ENCODE measurements at places on chromosomes 11 and 22.
A peak's percentile ranks its signal among the peaks of the same experiment; 100 is the strongest.

- no peak for DNase-seq
These were observed 15.4 kb downstream of the GGA1 start for GRCh38 chr22:37624017-37624365.

GRCh38 chr11:36700246-36700645 is 102.2 kb upstream of the RAG2 start:
- DNase-seq: no peak

- peak; percentile 38 for DNase-seq
These were observed 479 bp downstream of the RSF1 start for GRCh38 chr11:77819921-77820564.

DNA sequence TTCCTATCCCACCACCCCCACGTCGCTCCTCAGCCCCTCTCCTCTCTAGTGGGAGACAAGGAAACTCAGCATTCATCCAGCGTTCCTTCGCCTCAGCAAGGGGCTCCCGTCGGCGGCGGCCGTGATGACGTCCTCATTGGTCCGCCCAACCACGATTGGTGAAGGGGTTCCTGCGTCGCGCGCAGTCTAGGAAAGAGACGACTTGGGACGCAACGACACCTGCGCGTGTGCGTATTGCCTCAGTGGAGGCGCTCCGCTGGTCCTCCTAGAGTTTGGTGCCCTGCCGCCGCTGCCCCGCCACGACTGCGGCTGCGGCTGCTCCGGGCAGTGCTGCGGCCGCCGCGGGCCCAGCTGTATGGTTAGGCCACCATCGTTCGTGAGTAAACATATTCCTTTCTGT is 56.6 kb downstream of the CCDC81 start:
- DNase-seq: no peak

GRCh38 chr11:17720796-17721171 is 1.4 kb downstream of the MYOD1 start:
- no peak for DNase-seq

DNA sequence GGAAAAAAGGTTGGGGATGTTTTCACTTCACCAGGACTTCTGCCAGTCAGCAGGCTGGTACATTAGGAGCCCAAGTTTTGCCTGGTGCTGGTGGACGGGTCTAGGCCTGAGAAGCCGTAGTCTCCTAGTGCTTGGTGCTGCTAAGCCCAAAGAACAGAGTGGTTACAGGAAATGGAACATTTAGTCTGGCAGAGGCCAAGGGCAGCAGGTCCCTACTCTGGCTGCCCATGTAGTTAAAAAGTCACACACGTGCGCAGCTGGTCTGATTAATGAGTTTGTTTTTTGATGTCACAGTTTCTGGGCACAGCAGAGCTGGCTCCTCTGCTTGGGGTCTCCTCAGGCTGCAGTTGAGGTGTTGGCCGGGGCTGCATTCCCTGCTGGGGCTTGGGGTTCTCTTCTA is 20.6 kb downstream of the BCR start:
- DNase-seq: no peak

DNA sequence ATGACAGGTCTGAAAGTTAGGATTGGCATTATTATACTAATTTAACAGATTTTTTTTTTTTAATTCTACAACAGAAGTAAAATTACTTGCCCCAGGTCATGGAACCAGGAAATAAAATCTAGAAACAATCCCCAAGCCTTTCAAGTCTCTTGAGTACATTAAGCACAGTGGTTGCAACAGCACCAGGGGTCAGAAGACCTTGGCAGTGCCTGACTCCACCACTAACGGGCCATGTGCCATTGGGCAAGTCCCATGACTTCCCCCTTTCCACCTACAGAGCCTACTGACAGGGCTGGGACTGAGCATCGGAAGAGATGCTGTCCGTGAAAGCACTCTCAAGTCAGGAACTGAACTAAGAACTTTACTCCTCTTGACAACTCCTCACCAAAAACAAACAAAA is 98.6 kb upstream of the AKIP1 start:
- DNase-seq: no peak

GRCh38 chr11:114977651-114978050 is 299.3 kb downstream of the NXPE2 start:
- DNase-seq: no peak

GRCh38 chr11:116072601-116073410 is 568.6 kb upstream of the CADM1 start:
- no peak for DNase-seq

GRCh38 chr11:126173257-126173656 is 38.2 kb downstream of the RPUSD4 start:
- no peak for DNase-seq

- no peak for DNase-seq
These were observed 104.3 kb upstream of the SYT13 start for GRCh38 chr11:45390407-45390806.

DNA sequence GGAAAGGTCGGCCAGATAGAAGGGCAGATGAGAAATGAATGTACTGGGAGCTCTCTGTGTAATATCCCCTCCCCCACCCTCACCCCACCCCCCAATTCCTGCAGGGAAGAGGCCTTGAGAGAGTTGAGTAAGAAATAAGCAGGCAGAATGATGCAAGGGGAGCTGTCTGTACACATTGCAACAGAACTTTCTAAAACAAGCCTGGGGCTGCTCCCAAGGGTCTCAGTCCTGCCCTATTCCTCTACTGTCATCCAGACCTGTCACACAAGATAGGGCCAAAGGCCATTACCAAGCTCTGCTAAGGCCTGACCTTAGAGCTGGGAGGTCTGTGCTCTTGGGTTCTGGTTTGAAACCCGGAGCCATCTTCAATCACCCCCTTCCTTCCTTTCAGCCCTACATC is 5.7 kb upstream of the DGAT2 start:
- DNase-seq: no peak

DNA sequence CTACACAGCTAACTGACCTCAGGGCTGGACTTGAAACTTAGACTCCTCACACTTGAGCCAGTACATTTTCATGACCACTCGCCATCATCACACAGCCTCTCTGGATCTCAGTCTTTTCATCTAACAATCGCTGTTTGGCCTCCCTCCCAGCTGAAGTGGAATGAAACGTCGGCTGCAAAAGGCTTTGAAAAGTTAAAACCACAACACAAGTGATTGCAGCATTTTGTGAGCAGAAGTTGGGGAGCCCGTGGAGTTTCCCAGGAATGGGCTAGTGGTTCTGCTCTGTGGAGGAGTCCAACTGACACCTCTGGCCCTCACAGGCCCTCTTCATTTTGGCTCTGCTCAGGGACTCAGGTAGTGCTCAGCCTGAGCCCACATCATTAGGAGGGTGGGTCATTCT is 35.9 kb upstream of the TRIM29 start:
- no peak for DNase-seq

DNA sequence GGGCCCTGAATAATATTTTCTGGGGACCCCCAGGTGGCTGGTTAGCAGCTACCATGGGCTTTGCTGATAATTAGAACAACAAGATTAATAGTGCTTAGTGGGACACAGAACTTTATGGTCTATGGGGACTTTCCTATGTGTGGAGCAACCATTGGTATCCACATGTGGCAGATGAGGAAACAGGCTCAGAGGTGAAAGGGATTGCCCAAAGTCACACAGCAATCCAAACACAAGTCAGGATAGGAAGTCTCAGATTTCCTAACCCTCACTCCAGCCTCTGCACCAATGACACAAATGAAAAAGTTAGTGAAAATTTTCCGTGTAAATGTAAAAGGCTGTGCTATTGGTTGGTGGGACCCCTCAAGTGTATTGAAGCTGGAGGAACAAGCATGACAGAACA is 15.3 kb upstream of the SLCO2B1 start:
- DNase-seq: no peak

DNA sequence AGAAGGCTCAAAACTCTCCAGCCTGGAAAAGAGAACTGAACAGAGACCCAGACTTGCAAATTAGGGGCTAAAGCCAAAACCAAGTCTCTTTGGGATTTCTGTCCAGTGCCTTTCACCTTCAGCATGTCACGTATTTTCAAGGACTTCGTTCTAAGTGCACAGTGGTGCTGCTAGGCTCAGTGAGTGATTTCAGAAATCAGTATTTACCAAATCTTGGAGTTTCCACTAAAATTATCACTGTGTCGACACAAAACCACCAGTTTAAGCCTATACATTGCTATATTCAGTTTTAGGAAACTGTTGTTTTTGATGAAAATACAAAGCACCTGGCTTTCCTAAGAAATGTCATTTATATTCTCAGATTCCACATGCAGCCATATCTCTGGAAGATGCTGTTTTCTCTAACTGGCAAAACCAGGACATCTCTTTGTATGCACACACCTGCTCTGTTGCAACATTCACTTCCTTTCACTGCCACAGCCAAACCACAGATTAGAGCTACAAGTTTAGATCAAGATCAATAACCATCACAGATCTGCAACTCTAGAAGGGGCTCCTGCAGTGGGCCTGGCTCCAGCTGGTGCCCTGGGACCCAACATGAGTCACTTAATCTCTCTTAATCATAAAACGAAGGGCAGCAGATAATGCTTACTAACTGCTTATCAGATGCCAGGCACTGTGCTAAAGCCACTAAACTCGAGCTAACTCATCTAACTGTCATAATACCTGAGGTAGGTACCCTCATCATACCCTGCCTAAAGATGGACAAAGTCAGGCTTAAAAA is 22.3 kb downstream of the SMCO4 start:
- no peak for DNase-seq

DNA sequence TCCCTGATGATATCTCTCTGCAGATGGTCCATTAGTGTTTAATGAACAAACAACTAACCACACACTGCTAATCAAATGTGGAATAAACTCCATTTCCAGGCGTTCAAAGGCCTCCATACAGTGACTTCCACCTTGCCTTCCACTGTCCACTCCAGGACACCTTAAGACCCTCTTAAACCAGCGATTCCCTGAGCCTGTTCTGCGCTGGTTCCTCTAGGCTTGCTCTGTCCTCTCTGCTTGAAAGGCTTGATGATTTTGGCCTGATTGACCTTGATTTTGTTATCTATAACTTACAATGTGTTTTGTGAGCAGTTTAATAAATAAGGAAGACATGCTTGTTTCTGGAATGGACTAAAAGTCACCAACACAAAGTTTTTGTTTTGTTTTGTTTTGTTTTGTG is 12.0 kb downstream of the OVCH2 start:
- DNase-seq: no peak

Data from left ventricle myocardium inferior (tissue), 1 donor.